Activated CD4-positive, alpha-beta T cell treated with anti-CD3 and anti-CD28 coated beads for 48 hours (primary cell): ENCODE measurements at places on chromosomes 13 and 19.

DNA sequence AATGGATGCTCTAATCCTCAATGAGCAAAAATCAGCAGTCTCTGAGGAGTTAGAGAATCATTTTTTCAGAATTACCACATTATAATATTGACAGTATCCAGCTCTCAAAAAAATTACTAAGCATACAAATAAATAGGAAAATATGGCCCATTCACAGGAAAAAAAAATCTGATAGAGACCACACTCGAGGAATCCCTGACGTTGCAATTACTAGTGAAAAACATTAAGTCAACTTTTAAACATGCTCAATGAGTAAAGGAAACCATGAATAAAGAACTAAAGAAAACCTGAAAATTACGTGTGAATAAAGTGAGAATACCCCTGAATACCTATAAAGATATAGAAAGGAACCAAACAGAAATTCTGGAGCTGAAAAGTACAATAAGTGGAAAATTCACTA, 38.7 kb upstream of the ZNF780A start:
- DNase-seq: no peak

GRCh38 chr19:641702-642101, 2.0 kb downstream of the FGF22 start:
- no peak for DNase-seq

GRCh38 chr13:98476538-98476966, 100.4 kb downstream of the STK24 start:
- DNase-seq: peak; percentile 91

DNA sequence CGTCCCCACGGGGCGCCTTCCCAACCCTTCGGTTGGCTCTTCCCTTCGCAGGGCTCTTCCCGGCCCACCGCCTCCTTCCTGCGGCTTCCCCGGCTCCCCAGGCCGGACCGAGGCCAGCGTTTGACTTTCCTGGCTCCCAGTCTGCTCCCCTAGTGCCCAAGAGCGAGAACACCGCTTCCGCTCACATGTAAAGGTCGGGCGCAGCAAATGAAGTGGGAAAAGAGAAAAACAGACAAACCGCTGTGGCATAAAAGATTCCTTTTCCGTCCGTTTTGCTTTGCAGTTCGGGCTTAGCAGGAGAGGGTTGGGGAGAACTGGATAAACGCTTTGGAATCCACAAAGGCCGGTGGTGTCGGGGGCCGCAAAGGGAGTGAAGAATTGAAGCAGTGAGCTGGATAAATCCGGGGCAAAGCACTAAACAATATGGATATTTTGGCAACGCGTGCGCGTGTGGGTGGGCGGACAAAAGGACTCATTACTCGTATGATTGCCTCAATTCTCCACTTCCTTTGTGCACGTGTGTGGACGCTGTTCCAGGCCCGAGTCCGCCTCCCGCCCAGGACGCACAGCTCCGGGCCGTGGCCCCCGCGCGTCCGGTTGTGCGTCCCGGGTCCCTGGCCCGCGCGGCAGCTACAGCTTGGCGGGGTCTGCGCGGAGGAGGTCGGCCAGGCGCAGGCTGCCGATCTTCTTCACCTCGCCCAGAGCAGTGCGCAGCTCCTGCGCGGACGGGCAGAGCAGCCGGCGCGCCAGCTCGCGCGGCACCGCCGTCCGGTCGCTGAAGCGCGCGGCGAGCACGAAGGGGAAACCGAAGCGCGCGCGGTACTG, 8.6 kb upstream of the CDX2 start:
- no peak for DNase-seq

DNA sequence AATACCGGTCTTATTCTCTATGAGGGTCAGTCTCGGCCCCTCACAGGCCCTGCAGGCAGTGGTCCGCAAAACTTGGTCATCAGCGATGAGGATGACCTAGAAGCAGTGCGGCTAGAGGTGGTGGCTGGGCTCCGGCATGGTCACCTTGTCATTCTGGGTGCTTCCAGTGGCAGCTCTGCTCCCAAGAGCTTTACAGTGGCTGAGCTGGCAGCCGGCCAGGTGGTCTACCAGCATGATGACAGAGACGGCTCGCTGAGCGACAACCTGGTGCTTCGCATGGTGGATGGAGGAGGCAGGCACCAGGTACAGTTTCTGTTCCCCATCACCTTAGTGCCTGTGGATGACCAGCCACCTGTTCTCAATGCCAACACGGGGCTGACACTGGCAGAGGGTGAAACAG, 1.8 kb downstream of the FREM2 start:
- no peak for DNase-seq
